NCI-H2107 (cell line): ENCODE measurements at places on chromosomes 1 and 21.

DNA sequence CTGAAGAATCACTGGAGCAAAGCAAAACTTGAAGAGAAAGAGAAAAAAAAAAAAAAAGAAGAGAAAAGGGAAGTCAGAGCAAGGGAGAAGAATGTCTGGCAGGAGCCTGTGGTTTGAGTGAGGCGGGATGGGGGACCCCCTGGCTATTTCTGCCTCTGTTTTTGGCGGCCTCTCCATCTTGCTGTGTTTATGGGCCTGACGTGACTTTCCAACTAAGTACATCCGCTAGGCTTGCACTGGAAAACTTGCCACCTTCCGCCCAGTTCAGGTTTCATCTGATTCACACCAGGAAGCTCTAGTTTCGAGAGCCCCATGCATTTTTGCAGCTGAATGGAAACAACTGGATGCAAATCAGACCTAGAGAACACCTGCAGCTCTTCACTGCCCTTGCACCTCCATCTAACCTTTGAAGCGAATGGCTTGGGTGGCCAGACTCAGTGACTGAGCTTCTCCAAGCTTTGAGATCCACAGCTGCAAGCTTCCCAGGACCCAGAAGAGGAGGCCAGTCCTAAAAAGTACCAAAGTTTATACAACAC lies 28.0 kb downstream of the TBX15 start:
- peak; percentile 7 for DNase-seq

GRCh38 chr1:9289711-9290485 lies 2.8 kb upstream of the SPSB1 start:
- no peak for DNase-seq

GRCh38 chr1:218742467-218743262 lies 397.5 kb downstream of the TGFB2 start:
- no peak for DNase-seq

DNA sequence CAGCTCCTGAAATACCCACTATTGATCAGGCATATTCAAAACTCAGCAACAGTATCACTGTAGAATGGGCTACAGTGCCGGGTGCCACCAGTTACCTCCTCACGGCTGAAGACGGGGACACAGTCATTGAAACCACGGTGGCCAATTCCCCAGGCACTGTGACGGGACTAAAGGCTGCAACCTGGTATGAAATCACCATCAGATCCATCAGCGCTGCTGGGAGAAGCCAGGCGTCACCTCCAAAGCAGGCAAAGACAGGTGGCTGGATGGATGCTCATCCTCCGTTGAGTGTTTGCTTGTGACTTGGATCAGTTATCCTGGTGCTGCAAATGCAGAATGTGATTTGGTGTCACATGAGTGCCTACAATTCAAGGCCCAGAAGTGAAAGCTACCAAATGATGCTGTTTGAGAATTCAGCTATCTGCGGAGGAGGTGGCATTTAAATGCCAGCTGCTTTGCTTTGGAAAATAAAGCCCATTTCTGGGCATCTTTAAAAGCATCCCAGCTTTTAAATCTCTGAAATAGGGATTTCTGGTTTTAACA lies 5.1 kb downstream of the FNDC7 start:
- no peak for DNase-seq

DNA sequence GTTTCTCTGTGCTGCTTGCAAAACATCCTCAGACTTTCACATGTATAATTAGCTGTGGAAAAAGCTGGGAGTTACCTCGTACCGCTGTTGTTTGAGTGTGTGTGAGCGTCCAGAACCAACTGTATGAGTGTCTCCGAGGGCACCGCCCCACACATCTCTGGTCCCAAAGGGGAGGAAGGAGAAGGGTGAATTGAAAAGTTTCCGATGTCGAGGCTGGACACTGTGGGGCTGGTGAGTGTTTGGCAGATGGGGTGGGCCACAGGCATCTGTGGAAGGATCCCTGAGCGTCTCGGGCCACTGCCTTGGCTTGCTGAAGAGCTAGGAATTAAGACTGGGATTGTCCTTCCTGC lies 1.2 kb downstream of the ATP2B4 start:
- no peak for DNase-seq

DNA sequence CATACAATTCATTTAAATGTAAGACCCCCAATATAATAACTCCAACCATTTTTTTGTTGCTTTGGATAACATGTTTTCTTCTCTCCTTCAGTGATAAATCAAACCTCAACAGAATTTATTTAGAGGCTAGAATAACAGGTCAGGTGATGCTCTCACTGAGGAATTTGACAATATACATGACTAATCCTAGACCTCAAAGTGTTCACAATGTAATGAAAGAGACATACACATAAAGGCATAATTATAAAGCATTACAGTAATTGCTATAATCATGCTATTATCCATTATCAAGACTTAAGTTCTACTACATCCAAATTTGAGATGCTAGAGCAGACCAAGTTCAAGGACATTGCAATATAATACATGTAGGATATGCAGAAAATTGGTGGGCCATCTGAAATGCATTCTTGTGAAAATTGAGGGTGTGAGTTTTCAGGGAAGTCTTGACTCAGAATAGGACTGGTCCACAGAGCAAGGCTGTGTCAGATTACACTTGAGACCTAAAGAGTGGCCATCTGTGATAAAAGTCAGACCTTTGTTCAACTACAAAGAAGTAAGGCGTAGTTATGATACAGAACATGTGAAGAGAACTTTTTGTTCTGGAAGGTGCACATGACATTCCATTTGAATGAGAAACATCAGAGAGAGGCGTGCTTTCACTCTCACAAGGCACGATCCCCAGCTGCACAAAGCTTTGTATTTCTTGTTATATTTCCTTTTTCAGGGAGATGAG lies 45.5 kb downstream of the UTP25 start:
- DNase-seq: no peak

DNA sequence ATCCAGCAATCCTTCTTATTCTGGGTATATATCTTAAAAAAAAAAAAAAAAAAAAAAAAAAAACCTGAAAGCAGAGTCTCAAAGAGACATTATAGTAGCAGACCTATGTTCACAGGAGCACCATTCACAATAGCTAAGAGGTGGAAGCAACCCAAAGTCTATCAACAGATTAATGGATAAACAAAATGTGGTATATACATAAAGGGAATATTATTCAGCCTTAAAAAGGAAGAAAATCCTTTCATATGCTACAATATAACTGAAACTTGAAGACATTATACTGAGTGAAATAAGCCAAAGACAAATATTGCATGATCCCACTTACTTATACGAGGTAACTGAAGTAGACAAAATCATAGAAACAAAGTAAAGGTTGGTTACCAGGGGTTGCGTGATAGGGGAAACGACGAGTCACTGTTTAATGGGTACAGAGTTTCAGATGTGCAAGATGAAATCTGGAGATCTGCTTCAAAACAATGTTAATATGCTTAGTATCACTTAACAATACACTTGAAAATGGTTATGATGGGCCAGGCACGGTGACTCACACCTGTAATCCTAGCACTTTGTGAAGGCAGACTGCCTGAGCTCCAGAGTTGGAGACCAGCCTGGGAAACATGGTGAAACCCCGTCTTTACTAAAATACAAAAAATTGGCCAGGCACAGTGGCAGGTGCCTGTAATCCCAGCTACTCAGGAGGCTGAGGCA lies 29.5 kb downstream of the PIK3R3 start:
- no peak for DNase-seq

GRCh38 chr21:36589352-36589971 lies 109.5 kb upstream of the SIM2 start:
- DNase-seq: no peak

GRCh38 chr1:3663999-3664699 lies 11.8 kb downstream of the TP73 start:
- no peak for DNase-seq

GRCh38 chr1:41728403-41729202 lies 190.1 kb downstream of the HIVEP3 start:
- peak; percentile 66 for DNase-seq

GRCh38 chr1:172487550-172487949 lies 43.7 kb upstream of the PIGC start:
- DNase-seq: no peak

DNA sequence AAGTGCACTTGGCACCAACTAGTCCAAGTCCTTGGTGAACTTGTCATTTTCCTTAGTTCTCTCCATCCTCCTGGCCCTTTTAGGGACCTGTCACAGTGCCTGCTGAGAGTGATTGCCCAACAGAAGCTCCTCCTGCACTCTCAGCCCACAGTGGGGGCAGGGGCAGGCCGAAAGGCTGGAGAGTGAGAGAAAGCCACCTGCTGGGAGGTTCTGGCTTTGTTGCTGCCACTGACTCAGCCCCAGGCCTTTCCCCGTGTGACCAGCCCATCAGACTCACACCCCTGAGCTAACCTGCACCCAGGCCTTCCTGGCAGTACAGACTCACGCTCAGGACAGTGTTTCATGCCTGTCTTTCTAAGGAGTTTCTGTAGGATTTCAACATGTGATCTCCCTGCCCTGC lies 17.1 kb upstream of the PROK1 start:
- DNase-seq: no peak

- no peak for DNase-seq
These were observed at the start of gene SELE for GRCh38 chr1:169733924-169734323. TSS of gene SELE (minus strand) at chr1:169734079. CDS start at chr1:169733612, 467 bp downstream.

DNA sequence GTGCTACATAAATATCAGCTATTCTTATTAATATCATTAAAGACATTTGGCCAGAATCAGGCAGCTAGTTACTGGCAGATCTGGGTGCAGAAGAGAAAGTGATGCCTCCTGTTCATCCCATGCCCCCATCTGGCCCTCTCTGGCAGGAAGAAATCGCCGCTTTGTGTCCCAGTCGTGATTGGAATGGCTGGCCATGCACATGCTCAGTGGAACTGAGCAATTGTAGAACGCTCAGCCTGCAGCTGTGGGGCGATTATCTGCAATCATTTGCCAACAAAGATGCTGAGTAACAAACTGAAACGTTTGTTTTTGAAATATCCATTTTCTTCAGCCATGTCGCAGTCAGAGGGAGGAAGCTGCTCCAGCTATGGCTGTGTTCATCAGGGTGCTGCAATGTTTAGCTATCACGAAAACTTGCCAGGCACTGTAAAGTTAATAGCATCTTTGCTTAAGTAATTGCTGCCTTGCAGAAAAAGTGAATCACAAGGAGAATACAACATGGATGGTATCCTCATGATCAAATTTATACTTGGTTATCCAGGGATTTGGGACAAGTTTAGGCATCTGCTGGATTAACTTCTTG lies 36.5 kb downstream of the NGF start:
- no peak for DNase-seq

- DNase-seq: peak; percentile 62
These were observed 5.1 kb upstream of the LAMTOR5 start for GRCh38 chr1:110412576-110412975.

DNA sequence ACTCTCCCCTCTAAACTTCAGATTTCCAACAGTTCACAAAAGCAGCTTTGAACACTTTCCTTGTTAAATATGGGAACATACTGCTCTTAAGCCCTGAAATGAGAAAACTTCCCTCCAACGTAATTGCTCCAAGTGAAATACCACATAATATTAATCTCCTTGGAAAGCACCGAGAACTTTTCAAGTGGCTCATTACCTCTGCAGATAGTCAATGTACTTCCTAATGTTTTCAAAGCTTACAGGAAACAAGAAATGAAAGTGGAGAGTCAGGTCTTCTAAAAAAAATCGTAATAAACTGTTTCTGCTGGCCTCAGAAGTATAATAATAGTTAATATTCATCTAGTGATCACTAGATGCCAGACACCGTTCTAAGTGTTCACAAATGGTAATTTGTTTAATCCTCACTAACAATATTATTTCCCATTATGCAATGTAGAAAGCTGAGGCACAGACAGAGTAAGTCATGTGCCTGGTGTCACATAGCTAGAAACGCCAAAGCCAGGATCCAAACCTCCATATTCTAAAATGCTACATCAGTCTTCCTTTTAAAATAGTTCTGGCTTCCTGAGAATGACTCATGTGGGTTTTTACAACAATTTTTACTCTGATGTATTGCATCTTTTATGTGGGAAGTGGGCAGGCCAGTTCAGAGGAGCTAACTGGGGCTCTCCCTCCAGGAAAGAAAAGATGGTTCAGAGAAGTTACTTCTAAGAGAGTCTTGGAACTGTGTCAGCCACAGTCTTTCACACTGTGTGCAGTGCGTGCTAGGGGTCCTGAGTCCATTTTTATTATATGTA lies 177.2 kb downstream of the PLPPR4 start:
- no peak for DNase-seq
